Osteoblast (primary cell): ENCODE measurements at places on chromosomes 2 and 18. TPM values are rescaled to one million over a fixed set of nuclear protein-coding genes. Genes with fewer than 3 reads are reported as not detected.

- DNase-seq: no peak
Observed at GRCh38 chr18:32346671-32347070, 124.0 kb downstream of the GAREM1 start.

DNA sequence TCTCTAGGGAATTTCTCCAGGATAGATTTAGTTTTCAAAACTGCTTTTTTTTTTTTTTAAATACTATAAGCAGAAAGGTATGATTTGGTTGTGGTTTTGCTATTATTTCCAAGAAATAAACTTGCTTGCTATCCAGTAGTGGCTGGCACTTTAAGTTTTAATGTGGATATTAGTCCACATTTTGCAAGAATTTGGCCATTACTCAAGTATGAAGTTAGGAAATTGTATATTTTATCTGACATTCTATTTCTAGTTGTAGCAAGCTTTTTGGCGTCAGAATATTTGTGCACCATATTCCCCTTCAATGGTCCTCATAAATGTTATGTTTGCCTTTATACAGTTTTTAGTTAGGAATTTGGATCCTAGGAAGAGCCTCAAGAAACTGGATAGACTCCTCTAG is 226.3 kb downstream of the ZNF521 start:
- no peak for DNase-seq

DNA sequence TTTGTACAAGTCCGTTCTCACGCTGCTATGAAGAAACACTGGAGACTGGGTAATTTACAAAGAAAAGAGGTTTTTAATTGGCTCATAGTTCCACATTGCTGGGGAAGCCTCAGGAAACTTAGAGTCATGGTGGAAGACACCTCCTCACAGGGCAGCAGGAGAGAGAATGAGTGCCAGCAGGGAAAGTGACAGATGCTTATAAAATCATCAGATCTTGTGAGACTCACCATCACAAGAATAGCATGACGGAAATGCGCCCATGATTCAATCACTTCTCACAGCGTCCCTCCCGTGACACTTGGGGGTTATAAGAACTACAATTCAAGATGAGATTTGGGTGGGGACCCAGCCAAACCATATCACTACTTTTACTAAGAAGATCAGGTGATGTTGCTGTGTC is 285.8 kb downstream of the TMX3 start:
- no peak for DNase-seq

DNA sequence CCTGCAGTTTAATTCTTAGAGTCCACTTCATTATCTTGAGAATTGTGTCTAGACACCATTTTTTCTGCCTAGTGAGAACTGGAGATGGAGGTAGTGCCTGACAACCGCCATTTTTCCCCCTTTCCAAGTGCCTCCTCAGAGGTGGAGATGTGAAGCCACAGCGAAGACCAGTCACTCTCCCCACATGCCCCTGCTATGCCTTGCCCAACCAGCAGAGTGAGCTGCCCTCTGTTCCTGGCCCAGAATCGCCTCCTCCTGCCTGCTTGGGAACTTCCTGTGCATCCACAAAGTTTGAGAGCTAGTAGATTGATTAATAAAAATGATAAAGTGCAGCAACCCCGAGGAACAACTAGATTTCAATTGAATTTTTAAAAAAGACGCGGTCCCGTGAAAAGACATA is 123.3 kb downstream of the CLIP4 start:
- DNase-seq: peak; percentile 95

GRCh38 chr2:44364604-44365003 is 2.9 kb downstream of the CAMKMT start:
- no peak for DNase-seq

DNA sequence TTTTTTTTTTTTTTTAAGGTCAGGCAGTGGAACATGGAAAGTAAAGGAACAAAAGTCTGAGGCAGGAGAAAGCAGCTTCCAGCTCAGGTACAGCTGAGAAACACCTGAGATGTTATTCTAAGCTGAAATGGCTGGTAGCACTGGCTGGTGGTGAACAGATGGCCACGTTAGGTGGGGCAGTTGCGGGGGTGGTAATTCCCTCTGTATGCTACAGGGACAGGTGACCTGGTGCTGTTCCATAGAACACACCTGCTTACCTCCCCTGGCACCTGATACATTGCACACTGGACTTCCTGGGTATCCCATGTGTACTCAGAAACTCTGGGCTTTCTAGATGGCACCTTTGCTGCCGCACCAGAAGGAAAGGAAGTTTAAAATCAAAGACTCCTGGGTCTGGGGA is 333.3 kb downstream of the SLC8A1 start:
- DNase-seq: no peak

DNA sequence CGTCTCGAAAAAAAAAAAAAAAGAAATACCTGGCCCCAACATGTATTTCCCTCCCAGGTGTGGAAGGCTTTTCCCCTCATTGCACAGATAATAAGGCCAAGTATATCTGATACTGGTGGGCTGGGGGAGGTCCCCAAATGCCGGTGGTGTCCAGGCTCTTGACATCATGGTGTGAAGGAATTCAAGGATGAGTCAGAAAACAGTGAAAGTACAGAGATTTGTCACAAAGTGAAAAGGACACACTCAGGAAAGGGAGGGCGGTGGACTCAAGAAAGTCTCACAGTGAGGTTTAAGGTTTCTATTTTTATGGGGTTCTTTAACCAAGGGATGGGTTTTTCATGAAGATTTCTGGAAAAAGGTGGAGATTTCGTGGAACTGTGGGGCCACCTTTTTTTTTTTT is 37.8 kb upstream of the FZD5 start:
- DNase-seq: no peak

DNA sequence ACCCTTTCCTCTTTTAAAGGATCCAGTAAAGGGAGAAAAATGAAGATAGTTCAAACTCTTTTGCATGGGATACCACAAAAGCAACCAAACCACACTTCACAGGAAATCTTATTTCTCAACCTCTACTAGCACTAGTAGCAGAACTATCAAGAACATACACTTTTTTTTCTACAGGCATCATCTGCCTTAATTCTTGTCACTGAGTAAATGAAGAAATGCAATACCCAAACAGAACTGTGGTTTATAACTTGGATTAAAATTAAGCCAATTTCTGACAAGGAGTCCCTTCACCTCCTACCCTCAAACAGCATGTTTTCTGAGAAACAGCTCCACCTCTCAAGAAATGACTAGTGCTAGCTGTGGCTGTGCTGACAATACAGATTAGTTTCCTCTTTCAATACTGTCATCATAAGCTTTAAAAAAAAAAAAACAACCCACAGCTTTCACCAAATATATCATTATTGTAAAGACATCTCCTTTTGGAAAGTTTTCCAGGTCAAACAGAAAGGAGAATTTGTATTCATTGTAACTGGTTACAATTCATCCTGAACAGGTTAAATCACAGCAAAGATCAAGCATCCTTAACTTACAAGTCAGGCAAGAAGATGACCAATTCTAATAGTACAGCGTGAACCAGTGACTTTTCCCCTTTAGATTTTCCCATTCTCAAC is 44.4 kb downstream of the PTPN2 start:
- peak; percentile 39 for DNase-seq

DNA sequence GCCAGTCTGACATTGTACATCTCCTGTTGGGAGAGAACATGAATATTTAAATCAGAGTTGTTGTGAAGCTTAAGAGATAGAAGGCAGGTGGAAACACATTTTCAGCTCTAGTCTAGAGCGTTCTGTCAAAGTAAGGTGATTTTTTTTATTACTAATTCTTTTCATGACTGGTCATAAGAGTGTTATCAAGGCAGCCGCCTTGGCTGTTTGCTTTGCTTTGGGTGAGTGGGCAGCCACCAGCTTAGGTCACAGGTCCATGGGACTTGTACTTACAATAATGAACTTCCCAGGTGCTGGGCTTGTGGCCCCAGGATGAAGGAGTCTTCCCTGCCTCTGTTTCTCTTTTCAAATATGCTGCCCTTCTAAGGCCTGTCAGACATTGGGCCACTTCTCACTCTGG is 256.3 kb downstream of the SRBD1 start:
- no peak for DNase-seq

DNA sequence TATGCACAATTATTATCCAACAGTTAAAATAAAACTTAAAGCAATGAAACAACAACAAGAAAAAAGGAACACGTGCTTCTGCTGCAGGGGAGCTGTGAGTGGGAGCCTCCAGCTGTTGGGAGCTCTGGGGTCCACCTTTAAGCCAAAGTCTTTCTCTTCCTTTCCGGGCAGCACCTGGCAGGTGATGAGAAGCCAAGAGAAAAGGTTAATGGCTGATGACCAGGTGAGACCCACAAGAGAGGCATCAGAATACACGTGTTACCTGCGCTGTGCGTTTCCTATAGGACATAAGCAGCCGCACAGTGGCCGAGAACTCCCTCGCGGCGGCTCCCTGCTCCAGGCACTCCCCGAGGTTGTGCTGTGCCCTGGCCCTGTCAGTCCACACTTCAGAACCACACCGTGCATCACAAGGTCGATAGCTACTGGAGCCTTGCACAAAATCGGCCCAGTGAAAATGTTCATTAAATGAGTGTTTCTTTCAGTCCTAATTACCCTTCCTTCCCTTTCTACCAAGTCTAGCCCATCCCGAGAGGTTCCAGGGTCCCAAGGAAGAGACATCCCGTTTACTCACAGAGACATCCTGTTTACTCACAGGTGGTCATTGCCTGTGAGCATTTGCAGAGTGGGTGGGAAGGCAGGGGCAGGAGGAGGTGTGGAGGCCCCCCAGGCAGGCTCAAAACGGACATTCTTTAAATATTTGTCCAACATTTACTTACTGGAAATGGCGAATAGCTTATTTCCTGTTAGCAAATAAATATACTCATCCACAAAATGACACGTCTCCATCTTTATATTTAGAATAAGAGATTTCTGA is 44.9 kb upstream of the ASB18 start:
- DNase-seq: no peak

GRCh38 chr2:187403568-187404260 is 44.3 kb downstream of the CALCRL start:
- no peak for DNase-seq

GRCh38 chr2:47056868-47057686 is 98.0 kb downstream of the STPG4 start:
- peak; percentile 92 for DNase-seq

- no peak for DNase-seq
Observed at GRCh38 chr2:171406044-171406443, 27.7 kb downstream of the METTL8 start.

DNA sequence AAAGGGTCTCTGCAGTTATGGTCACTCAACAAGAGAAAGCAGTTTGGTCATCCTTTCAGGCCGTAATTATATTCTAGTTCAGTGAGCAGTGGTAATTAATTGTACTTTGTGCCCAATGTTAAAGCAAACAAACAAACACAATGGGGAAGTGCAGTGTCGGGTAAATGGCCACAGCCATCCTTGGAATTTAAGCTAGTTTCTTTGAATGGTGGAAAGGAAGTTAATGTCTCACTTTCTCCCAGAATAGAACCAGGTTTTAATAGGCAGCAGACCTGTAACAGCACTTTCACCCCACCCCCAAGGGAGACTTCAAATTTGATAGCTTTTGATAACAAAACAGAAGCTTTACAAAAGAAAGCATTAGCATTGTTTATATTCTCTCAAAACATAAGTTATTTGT is 20.0 kb upstream of the ITGAV start:
- DNase-seq: no peak

- DNase-seq: no peak
Observed at GRCh38 chr2:39606585-39606984, 59.1 kb upstream of the TMEM178A start.

DNA sequence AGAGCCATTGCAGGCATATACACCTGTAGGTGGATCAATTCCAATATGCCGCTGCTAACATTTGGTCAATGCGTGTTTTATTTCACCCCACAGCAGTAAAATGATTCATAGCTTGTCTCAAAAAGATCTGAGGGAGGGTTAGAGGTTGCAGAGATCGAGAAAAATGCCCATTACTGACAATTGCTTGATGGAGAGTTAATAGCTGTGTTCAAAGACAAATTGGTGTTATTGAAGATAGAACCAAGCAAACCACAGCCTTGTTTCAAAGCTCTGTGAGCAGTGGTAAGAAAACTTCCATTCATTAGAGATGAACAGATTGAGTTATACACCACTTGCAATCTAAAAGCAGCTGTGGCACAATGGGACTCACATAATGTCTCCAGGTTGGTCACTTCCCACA is 95.4 kb downstream of the KCNE4 start:
- no peak for DNase-seq

DNA sequence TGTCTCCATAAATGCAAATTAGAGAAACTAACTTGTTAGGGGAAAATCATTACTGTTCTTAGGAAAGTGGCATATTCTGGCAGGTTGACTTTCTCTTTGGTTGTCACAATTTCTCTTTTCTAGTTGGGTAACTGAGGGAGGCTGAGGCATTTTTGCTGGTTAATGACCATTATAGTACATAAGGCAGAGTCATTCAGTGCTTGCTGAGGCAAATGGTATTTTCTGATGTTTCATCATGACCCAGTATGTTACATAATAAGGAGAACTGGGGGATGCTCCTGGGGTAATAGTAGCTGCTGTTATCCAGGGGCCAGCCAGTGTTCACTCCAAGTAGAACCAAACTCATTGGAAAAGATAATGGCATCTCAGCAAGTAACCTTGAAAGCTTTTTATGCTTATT is 62.3 kb downstream of the ITGA6 start:
- no peak for DNase-seq

DNA sequence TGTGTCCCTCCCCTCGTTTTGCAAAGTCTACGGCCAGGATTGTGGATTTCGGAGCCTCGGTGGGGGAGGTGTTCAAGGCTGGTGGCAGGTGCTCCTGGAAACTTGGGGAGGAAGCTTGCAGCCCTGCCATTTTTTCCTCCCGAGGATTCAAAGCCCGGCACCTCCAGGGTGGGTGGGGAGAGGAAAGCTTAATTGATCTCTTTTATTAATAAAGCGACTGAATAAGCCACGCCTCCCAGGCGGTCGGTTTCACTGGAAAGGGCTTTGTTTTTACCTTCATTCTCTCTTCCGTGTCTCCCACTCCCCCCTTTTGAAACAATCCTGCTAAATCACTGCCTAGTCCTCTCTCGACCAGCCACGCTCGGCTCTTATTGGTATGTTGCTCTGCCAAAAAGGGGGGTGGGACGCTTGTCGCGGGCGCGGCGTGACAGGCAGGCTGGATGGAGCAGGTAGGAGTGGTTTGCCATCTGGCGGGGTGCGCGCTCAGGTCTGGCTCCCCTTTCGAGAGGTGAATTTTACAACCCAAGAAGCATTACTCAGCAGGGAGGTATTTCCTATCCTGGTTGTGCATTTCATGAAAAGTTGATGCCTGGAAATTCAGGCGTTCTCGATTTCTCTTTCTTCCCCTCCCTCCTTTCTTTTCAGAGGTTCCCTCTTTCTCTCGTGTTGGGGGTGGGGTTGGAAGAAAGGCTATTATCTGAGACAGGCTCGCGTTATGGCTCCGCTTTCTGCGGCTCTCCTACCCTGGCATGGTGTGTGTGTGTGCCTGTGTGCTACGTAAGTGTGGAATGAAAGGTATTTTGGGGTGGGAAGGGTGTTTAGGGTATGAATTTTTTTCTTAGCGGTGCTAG is 1.4 kb downstream of the NEDD4L start:
- DNase-seq: peak; percentile 55

The KCNG3 gene
- total RNA-seq: under 0.01 TPM in 1 of 2 replicates, not detected in the other

The IL1F10 gene
- not detected in 2 replicates for total RNA-seq

The SERPINB3 gene
- total RNA-seq: not detected in 2 replicates

The FEV gene
- total RNA-seq: not detected in 2 replicates

The ABCB11 gene
- under 0.01 TPM in 1 of 2 replicates, not detected in the other for total RNA-seq

The GRB14 gene
- total RNA-seq: 0.72 and 0.88 TPM in 2 replicates
